ENCODE measurements at places on chromosomes 16 and 17.

- DNase-seq = no peak
Measured at GRCh38 chr16:49520492-49521038, 147.0 kb downstream of the C16orf78 start.

- no peak for DNase-seq
Measured at GRCh38 chr17:75517297-75517865, 1.1 kb downstream of the TSEN54 start.

GRCh38 chr17:49554694-49555494 lies 20.8 kb upstream of the NXPH3 start:
- DNase-seq = no peak

- DNase-seq = no peak
Measured at GRCh38 chr16:53100889-53101288, 46.1 kb downstream of the CHD9 start.

- DNase-seq = no peak
Measured at GRCh38 chr17:47937941-47938340, 3.4 kb upstream of the PNPO start.

- no peak for DNase-seq
Measured at GRCh38 chr17:45672301-45672700, 111.8 kb upstream of the CRHR1 start.

- no peak for DNase-seq
Measured at GRCh38 chr17:77451894-77452852, 311.4 kb downstream of the SEC14L1 start.

- no peak for DNase-seq
Measured at GRCh38 chr16:84769416-84769815, 50.4 kb upstream of the CRISPLD2 start.

DNA sequence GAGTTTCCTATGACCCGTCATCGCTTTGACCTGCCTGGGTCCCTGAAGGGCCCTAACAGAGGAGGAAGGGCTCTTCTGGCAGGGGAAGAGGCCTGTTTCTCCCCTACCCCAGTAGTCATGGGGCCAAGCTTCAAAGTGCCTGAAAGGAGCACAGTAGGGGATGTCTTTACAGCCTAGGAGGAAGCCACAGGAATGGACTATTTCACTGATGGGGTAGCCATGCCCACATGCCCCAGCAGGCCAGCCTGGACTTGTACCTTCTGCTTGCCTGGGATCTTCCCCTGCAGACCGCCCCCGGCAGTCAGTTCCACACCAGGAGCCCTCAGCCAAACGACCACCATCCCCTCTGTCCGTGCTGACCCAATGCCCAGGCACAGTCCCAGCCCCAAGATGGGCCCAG lies 41.8 kb upstream of the PEMT start:
- no peak for DNase-seq

- DNase-seq = no peak
Measured at GRCh38 chr17:51389875-51390274, 129.5 kb downstream of the UTP18 start.

DNA sequence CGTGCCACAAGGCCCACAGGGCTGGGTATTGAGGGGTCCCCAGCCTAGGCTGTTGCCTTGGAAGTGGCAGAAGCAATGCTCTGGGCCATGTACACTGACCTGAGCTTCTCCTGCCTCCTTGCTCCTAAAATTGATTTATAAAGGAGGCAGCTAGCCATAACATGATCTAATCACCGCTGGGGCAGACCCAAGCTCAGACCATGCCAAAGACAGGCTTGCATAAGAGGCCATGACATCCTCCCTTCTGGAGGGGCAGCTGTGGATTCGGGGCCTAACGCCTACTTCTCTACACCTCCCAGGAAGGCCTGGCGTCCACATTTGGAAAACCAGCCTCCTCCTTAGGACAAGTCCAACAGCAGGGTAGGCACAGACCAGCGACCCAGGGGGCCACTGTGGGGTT lies 12.3 kb downstream of the HSD11B2 start:
- DNase-seq = no peak

DNA sequence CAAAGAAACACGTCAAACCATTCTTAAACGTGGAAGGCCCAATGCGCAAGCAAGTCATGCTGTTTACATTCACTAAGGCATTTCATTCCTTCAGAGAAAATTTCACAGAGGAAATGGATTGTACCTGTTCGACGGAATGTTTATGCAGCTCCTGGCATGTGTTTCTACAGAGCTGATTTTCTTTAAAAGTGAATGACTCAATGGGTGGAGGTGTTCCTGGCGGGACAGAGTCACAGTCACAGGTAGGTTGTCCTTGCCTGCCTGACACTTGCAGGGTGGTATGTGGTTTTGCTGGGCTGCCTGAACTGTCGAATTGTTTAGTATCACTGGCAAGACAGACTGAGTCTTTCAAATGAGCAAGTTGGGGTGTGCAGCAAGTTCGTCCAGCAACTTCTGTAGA lies 11.6 kb downstream of the PALB2 start:
- DNase-seq = no peak

- no peak for DNase-seq
Measured at GRCh38 chr17:72810991-72811508, 281.4 kb downstream of the SLC39A11 start.

DNA sequence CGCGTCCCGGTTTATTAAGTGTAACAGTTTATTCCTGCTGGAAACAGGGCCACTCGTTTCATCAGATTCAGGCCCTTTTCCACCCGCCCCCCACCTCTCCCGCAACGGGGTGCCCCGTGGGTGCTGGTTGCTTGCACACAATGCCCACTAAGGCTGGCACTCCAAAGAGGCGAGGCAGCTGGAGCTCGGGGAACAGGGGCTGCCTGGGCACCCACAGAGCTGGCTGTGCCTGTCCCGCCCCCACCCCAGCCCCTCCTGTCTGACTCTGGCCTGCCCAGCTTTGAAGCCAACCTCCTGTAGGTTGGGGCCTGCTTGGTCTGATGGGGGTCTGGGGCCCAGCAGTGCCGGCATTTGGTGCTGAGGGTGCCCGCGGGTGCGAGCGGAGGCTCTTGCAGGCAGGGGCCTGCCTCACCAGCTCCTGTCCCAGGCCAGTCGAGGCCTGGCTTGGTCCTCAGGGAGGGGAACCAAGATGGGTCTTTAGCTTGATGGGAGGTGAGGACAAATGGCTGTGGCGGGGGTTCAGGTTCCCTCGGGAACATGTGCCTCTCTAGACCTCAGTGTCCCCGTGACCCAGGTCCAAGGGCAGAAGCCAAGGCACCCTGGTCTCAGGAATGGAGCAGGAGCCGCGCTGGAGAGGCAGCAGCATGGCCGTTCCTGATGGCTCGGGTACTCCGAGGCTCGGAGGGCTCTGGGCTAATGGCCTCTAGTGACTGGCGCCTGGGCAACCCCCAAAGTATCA lies 20.1 kb downstream of the MYBBP1A start:
- no peak for DNase-seq

GRCh38 chr16:50980666-50981065 lies 170.4 kb downstream of the SALL1 start:
- no peak for DNase-seq

DNA sequence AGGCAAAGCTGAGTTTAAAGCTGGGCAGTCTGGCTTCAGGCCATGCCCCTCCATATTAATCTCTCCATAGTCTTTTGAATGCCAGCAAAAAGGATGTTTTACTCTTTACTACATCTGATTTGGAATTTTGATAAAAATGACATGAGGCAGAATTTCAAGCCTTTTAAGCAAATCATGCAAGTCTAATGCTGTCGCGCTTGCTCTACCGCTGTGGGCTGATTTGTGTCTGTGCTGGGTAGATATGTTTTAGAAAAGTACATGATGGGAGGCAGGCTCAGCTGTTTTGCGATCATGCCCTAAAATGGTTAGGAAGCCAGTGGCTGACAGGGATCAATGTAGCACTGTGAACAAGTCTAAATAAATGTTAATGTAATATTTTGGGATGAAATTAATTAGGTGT lies 311.9 kb downstream of the CA10 start:
- DNase-seq = no peak

DNA sequence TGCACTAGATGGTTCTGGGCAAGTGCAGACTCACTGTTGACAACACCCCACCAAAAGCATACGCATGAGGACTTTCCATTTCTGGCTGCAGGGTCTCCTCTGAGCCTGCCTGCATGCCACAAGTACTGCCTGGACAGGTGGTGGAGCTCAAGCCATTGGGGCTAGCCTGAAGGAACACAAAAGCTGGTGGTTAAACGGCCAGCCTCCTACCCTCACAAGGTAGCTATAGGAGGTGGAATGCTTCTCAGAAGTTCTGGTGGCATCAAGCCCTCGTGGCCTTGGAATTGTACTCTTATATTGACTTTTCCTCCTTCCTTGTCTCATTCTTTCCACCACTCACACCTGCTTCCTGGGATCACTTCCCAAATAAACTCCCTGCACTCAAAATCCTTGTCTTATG lies 56.6 kb upstream of the BCAR1 start:
- no peak for DNase-seq

DNA sequence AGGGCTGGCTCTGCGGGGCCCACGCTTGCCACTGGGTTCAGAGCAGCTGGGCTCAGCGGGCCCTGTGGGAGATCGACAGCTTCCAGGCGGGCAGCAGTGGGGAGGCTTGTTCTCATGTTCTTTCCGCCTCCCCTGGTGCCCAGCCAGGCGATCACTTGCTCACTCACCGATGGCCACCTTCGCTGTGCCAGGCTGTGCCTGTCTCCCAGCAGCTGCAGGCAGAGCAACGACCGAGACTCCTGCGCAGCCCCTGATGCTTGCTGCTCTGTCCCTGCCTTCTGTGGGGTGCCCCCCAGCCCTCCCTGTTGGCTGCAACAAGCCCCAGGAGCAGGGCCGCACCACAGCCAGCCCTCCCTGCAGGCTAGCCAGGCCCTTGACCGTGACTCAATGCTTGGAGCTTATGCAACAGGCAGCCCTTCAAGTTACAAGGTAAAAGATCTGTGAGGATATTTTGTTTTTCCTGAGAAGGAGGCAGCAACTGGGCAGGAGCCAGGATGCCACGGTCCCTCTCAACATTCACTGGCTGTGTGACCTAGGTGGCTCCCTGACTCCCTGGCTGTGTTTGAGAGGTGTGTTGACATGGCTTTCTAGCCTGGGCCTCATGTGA lies 9.6 kb upstream of the SPNS2 start:
- no peak for DNase-seq

DNA sequence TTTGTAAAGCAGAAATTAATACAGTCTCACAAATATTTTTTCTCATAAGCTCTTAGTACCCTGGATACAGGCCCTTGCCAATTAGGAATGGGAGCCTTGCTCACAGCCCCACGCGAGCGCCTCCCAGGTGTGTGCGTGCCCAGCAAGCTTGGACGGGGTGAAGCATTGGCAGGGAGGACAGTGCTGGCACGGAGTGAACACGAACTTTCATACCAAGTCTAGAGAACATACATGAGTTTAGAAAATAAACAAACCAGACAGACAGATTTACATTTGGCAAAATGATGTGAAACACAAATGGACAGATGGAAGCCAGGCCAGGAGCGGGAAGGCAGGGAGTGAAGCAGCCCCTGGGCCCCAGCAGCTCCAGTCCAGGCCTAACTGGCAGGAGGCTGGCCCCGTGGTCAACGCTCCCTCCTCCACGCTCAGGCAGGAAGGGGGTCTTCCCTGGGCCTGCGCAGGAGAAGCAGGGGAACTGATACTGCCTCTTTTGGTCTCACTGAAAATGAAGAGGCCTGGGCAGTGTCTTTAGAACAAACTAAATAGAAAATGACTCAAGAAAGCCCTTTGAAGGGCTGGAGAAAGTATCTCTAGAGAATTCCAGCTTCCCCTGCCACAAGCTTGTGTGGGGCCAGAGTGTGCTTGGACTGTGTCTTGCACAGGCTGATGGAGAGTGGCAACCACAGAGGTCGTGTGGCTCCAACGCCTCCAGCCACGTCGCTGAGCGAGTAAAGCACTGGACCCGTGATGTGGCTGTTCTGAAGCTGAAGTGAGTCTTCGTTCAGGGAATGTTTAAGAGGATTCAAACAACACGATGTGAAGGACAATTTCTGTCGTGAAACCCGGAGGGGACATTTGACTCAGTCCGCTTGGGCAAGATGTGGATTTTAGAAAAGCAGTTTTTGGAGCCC lies 9.9 kb upstream of the FOXJ1 start:
- no peak for DNase-seq

DNA sequence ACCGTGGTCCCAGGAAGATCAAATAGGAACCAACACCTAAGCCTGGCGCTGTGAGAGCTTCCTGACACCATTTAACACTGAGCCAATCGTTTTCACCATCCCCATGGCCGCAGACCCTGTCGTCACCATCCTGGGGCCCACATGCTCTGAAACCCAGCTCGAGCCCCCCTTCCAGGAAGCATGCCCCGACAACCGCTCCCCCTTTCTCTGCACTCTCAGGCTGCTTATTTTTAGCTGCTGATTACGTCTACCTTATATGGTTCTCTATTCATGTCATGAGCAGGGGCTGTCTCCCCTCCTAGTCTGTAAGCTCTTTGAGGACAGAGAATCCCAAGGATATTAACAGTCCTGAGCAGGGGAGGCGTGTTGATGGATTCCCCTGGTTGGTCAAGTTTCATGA lies 10.5 kb downstream of the SRL start:
- no peak for DNase-seq

GRCh38 chr16:52055381-52055780 lies 491.6 kb downstream of the TOX3 start:
- DNase-seq = no peak

DNA sequence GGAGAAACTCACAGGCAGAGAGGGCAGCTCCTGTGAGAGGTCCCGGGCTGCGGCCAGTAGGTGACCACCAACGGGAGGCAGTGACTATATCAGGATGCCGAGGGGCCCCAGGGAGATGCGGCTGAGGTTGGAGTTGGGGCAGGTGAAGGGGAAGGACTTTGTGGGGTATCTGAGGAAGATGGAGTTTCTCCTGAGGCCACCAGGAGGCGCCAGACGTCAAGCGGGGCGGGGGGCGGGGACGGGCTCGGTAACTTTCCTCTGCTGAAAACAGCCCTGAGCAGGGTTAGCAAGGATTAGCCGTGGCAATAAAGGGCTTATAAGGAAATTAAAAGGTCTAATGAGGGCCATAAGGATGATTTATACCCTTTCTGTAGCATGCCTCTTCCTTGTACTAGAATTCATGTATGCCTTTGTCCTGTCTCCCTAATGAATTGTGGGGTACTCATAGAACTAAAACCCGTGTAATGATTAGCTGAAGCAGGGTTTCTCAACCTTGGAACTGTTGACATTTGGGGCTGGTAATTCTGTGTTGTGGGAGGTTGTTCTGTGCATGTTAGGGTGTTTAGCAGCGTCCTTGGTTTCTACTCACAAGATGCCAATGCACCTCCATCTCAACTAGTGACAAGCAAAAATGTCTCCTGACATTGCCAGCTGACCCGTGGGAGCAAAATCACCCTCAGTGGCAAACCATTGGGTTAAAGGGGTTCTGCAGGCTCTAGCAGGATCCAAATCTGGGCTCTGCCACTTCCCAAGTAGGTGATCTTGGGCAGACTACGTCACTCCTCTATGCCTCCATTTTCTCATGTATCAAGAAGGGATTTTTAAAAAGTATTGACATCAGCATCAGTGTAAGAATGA lies 74.8 kb upstream of the GRIN2A start:
- DNase-seq = no peak

DNA sequence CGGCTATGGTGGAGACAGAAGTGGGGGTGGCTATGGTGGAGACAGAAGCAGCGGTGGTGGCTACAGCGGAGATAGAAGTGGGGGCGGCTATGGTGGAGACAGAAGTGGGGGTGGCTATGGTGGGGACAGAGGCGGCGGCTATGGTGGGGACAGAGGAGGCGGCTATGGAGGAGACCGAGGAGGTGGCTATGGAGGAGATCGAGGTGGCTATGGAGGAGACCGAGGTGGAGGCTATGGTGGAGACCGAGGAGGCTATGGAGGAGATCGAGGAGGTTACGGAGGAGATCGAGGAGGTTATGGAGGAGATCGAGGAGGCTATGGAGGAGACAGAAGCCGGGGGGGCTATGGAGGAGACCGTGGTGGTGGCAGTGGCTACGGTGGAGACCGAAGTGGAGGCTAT lies 24.1 kb downstream of the HEATR9 start:
- DNase-seq = no peak

Measured in RCC 7860 (cell line).